ENCODE measurements at places on chromosomes 6 and 20.

DNA sequence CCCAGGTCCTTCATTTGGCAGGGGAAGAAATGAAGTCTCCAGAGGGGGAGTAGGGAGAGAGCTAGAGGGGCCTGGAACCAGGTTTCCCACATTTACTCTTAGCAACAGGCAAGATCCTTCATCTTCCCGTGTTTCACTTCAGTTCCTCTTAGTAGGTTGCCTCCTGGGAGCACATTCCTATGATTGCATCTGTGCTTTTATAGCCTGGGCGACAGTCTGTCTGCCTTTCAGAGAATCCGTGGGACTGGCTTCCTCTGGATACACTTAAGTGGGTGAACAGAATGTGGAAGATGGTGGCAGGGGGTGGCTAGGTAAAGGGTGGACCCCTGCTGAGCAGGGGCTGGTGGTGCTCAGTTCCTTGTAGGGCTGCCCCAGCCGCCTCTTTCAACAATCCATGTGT lies 33.4 kb downstream of the STK35 start:
- no peak for DNase-seq

- DNase-seq = no peak
Measured at GRCh38 chr6:111861431-111861885, 11.8 kb downstream of the FYN start.

DNA sequence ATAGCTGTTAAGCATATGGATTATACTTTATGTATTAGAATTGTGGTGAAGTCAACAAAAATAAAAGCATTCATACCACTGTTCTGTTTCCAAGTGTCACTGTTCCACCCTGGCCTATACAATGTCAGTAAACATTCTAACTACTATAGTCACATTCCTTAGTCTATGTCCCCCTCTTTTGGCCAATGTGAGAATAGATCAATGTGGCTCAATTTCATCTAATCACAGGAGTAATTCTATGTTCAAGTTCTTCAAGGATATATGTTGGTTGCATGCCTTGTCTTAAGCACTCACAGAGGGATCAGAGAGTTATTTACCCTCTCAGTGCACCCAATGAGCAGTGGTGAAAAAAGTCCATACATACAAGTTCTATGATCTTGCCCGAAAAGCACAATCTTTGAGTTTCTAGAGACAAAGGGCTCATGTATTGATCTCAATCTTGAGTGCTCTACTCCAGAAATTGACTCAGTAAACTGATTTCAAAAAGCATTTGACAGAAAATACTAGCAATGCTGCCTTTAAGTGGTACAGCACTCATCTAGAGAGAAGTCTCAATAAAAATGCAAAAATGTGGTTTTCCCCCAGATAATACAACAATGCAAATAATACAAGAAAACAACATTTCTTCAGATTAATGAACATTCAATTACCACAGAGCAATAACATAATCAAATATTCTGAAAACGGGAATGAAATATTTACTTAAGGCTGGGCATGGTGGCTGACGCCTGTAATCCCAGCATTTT lies 16.5 kb downstream of the SMLR1 start:
- DNase-seq = no peak

- DNase-seq = no peak
Measured at GRCh38 chr6:3388786-3389185, 68.1 kb downstream of the SLC22A23 start.

- no peak for DNase-seq
Measured at GRCh38 chr6:14721103-14721758, 524.6 kb upstream of the JARID2 start.

Measured in activated effector memory CD4-positive, alpha-beta T cell treated with Interleukin-2 at 50 U/mL for 16 hours (primary cell).